ENCODE measurements at places on chromosomes 1 and 21.

GRCh38 chr1:201481004-201481380 is 12.0 kb upstream of the PHLDA3 start:
- no peak for DNase-seq

GRCh38 chr1:53620061-53620855 is 118.7 kb downstream of the GLIS1 start:
- no peak for DNase-seq

DNA sequence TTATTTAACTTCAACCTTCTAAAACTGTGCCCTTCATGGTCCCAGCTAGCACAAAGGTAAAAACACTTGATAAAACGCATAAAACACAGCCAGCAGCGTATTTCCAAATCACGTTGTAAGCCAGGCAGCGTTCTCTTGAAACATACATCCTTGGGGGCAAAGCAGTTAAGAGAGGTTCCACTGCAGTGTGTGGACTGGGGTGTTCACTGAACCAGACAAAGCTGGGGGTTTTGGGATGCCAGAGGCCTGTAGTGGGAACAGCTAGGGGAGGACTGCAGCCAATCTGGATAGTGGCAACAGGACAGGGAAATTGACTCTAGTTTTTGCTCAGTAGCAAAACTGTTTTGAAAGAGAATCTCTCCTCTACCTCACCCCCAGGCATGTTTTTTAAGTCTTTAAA is 21.5 kb upstream of the ATP5PO start:
- no peak for DNase-seq

DNA sequence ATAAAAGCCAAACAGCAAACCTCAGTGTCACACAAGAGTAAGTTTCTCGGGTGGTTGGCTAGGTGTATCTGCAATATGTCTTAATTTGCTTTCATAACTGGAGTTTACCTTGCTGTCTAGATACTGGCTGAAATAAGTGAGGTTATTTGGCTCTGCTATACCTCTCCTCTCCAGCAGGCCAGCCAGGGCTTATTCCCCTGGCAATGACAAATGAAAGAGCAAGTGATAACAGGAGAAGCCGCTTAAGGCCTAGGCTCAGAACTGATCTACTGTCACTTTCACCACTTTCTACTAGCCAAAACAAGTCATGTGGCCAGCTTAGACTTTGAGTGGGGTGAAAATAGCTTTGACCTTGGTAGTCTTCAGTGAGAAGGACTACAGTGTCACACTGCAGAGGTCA is 4.8 kb upstream of the RPE65 start:
- DNase-seq, result no peak

GRCh38 chr1:204446413-204447111 is 34.9 kb upstream of the PPP1R15B start:
- DNase-seq, result peak; percentile 67

- no peak for DNase-seq
Observed at GRCh38 chr1:116502671-116503314, 68.0 kb downstream of the CD58 start.

- no peak for DNase-seq
Observed at GRCh38 chr1:187621951-187622350, 793.2 kb downstream of the PLA2G4A start.

DNA sequence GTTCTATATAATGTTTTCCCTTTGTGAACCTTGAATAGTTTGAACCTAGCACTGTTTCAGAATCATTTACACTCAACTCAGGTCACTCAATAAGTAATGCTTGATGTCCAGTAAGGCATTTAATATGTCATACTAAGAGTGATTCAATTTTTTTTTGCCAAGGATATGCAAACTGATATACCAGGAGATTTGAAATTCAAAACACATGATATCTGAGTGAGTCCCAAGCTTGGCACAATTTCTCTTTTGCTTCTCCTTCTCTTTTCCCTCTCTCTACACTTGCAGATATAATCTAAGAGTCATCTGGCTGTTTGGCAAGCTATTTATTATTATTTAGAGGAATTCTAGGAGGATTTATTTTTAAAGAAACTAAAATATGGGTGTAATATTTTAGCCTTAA is 61.6 kb upstream of the SPAG17 start:
- DNase-seq, result no peak

GRCh38 chr1:209379280-209379679 is 204.2 kb upstream of the CAMK1G start:
- DNase-seq, result no peak

DNA sequence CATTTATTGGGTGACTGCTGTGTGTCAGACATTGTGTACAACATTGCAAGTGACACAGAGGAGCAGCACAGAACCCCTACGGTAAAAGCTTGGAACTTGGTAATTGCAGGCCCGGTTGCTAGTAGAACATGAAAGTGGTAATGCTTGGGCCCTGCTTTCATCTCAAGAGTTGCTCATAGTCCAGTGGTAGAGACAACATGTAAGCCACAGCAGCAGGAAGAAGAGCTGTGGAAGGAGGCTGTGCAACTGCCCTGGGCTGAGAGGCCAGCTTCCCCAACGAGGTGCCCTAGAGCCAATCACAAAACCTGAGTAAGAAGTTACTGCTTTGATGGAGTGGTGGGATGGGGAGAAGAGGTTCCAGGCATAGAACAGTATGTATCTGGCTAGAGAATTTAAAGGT is 18.4 kb downstream of the CNIH4 start:
- DNase-seq, result no peak
